ENCODE measurements at places on chromosomes 7 and 10. TPM values are rescaled to one million over a fixed set of nuclear protein-coding genes. Genes with fewer than 3 reads are reported as not detected.

Gene WASL
- polyA plus RNA-seq = 29.9 TPM

Gene RBM48
- 13.8 TPM for polyA plus RNA-seq

Gene C10orf53
- polyA plus RNA-seq = not detected

Gene PLEKHS1
- 0.05 TPM for polyA plus RNA-seq

Gene NRAP
- polyA plus RNA-seq = 31.5 TPM

Gene EVX1
- polyA plus RNA-seq = not detected

Gene SEMA4G
- polyA plus RNA-seq = 6.7 TPM

Gene ZKSCAN1
- 37.6 TPM for polyA plus RNA-seq

Gene TDRD1
- polyA plus RNA-seq = 0.13 TPM

Gene FAM25A
- polyA plus RNA-seq = not detected

Gene H2AZ2
- polyA plus RNA-seq = 116 TPM

Gene ABCB1
- 0.38 TPM for polyA plus RNA-seq

Gene ZC3HAV1L
- 16.6 TPM for polyA plus RNA-seq

Gene UCMA
- 0.95 TPM for polyA plus RNA-seq

Gene WIPF3
- 16.1 TPM for polyA plus RNA-seq

Gene PLCE1
- polyA plus RNA-seq = 47.9 TPM

Gene OR9A2
- polyA plus RNA-seq = not detected

Gene DDC
- polyA plus RNA-seq = not detected

Gene HOGA1
- polyA plus RNA-seq = 0.90 TPM

Gene SLC29A4
- polyA plus RNA-seq = 37.6 TPM

Gene NKX2-3
- polyA plus RNA-seq = 1.2 TPM

Gene STRIP2
- 9.2 TPM for polyA plus RNA-seq

Gene TMEM176B
- 14.4 TPM for polyA plus RNA-seq
